Keratinocyte (primary cell): ENCODE measurements at places on chromosomes 3 and 15.

DNA sequence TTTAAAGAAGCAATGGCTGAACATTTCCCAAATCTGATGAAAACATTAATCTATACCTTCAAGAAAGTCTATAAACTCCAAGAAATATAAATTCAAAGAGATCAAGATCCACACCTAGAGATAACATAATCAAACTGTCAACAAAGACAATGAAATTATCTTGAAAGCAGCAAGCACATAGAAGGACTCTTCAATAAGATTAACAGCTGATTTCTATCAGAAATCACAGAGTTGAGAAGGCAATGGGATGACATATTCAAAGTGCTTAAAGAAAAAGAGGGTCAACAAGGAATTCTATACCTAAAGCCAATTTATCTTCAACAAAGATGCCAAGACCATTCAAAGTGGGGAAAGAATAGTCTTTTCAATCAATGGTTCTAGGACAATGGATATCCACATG, 41.1 kb upstream of the LAMP3 start:
- no peak for DNase-seq

GRCh38 chr3:45988804-45989203, 6.8 kb downstream of the FYCO1 start:
- peak; percentile 40 for DNase-seq

DNA sequence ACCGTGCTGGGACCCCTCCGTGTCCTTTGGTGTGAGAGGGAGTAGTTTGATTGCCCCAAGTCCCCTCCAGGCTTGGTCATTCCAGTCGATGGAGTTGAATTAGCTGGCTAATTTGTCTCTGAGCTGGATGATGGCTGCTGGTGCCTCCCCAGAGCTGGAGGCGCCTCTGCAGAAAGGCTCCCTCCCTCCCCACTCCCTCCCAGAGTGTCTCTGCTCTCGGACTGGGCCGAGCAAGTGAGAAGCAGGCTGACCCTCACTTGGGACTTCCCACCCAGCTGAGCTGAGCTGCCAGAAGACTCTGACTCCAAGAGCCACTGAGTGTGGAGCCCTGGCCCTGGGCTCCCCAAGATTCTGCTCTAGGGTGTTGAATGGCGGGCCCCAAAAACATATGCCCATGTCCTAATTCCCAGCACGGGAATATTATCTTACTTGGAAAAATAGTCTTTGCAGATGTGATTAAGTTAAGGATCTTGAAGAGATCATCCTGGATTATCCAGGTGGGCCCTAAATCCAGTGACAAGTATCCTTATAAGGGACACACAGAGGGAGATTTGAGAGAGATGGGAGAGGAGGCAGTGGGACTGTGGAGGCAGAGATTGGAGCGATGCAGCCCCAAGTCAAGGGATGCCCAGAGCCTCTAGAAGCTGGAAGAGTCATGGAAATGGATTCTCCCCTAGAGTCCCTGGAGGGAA, 60.7 kb upstream of the TLE3 start:
- DNase-seq, result no peak

DNA sequence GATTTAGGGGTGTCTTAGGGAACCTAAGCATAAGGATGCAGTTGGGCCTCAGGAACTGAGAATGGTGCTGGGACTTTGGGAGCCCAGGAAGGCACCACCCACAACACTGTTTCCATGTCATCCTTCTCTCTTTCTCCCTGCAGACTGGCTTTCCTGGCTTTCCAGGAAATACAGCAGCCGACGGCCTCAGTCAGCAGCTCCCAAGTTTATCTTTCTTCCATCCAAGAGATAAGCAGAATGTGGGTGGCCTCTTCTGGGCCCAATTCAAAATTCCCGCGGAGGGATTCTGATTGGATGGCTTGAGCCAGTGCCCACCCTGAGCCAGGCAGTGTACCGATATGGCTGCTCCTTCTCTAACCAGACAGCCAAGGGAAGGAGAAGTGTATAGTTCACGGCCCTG, 4.5 kb upstream of the CLN6 start:
- no peak for DNase-seq

DNA sequence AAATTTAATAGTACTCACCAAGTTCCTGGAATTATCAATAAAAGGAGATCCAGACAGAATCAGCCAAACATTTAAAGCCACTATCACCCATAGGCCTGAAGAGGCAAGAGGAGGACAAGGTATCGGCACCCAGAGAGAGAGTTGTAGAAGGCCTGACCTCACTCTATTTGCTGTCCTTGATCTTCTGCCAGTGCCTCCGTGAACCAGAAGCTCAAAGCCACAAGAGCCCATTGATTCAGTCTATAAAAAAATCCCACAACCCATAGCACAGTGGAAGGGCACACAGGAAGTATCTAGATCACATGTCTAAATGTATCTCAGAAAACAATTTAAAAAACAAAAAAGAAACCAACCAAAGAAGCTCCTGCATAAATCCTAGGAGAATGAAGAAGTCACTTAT, 68.6 kb upstream of the FAM174B start:
- DNase-seq, result no peak

GRCh38 chr3:121545574-121546455, at the start of gene POLQ:
POLQ (minus strand) TSS chr3:121545988; CDS start chr3:121545877, 111 bp downstream.
- peak; percentile 71 for DNase-seq

DNA sequence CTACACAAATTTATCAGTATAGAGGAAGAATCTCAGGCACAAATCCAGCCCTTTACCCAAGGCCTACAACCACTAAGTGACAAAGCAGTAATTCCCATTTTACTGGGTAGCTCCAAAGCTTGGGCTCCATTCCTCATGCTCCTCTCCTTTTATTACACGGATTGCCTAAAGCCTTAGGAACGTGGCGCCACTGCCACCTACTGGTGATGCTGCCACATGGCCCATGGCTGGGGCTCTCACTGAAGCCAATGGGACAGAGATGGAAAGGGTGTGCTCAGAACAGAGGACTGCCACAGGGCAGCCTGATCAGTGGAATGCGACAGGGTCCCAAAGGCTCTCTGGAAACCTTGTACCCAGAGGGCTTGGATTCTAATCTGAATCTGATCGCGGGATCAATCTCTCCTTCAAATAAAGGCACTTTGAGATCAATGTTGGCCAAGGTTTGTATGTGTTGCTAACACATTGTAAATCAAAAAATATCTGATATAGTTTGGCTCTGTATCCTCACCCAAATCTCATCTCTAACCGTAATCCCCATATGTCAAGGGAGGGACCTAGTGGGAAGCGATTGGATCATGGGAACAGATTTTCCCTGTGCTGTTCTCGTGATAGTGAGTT, 33.5 kb upstream of the LYZL4 start:
- DNase-seq, result peak; percentile 17
